ENCODE measurements at places on chromosomes 2 and 18.

DNA sequence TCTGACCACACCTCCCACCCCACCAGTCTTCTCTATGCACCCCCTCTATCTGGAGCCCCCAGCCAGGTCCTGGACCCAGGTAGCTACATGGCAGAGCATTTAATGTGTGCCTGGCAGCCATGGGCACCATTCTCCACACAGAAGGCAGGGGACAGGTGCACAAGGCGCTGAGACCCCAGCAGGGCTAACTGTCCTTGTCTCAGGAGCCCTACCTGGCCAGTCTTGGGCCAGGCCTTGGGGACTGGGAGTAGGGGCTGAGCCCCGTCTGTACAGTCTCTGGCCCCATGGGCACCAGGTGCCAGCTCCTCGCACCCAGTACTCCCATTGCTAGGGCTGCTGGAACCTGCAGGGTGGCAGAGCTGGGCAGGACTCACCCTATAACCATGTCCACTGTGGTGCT, 2.9 kb downstream of the GNLY start:
- DNase-seq: no peak

DNA sequence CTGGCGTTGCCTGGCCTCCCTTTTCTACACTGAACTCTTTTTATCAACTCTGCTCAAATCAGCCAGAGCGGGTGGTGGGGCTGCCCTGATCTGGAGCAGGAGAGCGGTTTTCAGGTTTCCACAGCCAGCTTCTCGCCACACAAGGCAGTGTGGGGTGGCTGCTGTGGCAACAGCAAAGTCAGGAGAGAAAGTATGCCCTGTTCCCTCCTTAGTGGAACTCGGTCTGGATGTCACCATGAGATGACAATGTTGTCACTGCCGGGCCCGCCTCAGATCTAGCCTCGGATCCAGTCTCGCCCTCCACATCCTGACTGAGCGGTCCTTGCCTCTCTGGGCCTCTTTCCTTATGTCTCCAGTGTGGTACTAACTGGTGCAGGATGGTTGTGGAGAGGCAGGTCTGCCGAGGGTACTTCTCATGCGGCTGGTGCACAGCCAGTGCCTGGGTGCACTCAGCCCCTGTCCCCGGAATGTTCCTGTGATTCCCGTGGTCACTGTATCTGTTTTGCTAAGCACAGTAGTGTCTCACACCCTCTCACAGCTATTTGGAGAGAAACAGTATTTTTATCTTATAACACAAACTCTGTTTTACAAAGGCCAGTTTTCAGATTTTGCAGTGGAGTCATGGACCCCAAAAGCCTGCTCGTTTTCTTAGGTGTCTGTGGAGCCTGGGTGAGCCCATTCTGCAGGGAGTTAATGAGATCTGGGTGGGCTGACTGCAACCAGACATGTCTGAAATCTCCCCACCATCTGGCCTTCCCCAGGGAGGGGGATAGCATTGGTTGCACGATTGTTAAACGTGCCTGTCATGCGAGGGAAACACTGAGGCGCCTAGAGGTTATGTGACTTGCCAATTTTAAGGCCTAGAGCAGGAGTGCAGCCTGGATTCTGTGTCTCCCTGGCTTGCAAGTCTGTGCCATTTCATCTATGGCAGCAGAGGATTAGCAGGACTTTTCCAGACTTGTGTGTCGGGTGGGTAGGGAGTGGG, 261.1 kb upstream of the AGAP1 start:
- DNase-seq: no peak

DNA sequence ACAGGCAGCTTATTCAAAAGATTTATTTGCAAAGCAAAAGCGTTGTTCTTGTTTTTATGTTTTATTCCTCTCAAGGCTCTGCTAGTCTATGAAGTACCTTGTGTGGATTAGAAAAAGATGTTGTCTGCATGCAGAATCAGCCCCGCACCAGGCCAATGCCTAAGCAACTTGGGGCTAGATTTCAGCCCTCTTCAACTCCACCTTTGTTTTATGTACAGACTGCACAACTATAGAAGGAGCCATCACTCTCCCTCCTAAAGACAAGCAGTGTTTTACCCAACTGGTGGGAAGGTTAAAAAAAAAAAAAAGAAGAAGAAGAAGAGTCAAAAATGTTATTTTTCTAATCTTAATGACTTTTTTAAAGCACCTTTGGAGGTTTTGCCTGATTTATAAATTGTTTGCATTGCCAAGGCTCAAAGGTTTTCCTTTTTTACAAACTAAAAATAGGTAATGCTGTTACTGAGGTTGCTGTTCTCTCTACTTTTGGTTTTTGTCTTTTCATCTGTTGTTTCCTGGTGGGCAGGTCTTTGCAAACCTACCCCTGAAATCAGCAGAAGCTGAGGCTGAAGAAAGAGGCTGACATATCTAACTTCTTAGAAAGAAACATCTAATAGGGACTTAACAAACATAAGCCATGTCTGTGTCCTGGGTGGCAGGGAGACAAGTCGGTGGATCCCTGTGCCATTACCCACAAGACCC, 164.0 kb downstream of the SLC39A10 start:
- DNase-seq: no peak

DNA sequence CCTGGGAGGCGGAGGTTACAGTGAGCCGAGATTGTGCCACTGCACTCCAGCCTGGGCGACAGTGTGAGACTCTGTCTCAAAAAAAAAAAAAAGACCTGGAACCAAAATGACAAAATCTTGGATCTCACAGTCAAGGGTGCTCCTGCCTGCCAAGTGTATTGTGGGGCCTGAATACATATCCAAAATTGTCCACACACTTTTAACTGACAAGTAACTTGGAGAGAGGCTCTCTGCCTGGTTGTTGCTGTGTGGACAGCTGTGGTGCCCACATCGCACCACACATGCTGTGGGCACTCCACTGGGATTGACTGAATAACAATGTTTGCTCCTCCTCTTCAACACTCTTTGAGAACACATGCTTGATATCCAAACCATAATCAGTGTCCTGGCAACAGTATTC, 117.6 kb upstream of the REV1 start:
- DNase-seq: no peak

All from pancreas (tissue), 10 donors.